Activated naive CD4-positive, alpha-beta T cell treated with anti-CD3 and anti-CD28 coated beads, Interleukin-2, amount 50 U/mL, for 16 hours (primary cell): ENCODE measurements at places on chromosomes 11 and 22.

GRCh38 chr11:34366522-34366921, 8.7 kb upstream of the ABTB2 start:
- DNase-seq = no peak

DNA sequence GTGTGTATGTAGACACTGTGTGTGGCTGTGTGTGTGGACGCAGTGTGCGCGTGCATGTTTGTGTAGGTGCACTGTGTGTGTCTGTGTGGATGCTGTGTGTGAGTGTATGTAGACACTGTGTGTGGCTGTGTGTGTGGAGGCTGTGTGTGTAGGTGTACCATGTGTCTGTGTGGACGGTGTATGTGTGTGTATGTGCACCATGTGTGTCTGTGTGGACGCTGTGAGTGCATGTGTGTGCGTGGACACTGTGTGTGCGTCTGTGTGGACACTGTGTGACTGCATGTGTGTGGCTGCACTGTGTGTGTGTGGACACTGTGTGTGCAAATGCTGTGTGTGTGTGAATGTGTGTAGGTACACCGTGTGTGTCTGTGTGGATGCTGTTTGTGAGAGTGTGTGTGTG, 10.3 kb downstream of the TRPM5 start:
- no peak for DNase-seq

DNA sequence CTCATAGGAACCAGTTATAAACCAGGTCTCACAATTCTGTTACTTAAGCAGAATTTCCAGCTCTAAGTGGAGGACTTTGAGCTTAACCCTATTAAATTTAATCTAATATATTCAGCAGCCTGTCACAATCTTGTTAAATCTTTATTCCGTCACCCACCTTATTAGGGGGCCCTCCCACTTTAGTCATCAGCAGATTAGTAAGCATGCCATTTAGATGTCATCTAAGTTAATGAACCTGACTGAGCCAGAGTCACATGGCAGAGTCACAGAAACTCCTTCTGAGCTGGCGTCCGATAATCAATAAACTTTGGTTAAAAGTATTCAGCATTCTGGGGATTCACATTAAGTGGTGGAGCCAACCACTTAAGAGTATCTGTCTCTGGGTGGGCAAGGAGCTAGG, 35.1 kb downstream of the TTC12 start:
- no peak for DNase-seq

GRCh38 chr11:92775003-92775676, 194.3 kb upstream of the MTNR1B start:
- no peak for DNase-seq

GRCh38 chr11:119573858-119574257, 150.9 kb upstream of the THY1 start:
- DNase-seq = no peak

- DNase-seq = no peak
Measured at GRCh38 chr22:48700566-48701295, 1126.9 kb downstream of the BRD1 start.

- peak; percentile 60 for DNase-seq
Measured at GRCh38 chr11:1546536-1547466, 25.3 kb downstream of the DUSP8 start.

GRCh38 chr22:46008836-46009596, 32.1 kb upstream of the WNT7B start:
- DNase-seq = no peak

GRCh38 chr11:47179655-47179991, 2.9 kb upstream of the ARFGAP2 start:
- peak; percentile 56 for DNase-seq

DNA sequence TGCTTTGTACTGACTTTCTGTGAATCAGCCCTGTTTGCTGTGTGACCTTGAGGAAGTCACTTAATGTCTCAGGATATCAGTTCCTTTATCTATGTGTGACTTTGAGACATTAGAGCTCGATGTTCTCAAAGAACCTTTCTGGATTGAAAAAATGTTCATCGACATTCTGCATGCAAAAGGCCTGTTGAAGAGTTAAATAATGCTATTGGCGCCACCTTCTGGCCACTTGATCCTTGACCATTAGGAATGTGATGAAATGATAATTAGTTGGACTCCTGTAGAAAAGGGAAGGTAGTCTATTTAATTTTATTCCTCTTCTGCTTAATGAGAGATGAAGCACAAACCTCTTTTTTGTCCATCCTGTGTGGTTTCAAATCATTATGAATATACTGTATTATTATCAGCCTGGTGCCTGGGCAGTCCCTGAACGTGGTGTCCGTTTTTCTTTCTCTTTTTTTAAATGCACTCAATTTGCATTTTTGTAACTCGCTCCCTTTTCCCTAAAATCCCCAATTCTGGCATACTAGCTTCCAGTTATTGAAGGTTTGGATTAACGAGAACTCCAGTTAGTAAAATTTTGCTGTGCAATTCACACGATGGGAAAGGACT, 20.7 kb downstream of the ELF5 start:
- DNase-seq = peak; percentile 32

DNA sequence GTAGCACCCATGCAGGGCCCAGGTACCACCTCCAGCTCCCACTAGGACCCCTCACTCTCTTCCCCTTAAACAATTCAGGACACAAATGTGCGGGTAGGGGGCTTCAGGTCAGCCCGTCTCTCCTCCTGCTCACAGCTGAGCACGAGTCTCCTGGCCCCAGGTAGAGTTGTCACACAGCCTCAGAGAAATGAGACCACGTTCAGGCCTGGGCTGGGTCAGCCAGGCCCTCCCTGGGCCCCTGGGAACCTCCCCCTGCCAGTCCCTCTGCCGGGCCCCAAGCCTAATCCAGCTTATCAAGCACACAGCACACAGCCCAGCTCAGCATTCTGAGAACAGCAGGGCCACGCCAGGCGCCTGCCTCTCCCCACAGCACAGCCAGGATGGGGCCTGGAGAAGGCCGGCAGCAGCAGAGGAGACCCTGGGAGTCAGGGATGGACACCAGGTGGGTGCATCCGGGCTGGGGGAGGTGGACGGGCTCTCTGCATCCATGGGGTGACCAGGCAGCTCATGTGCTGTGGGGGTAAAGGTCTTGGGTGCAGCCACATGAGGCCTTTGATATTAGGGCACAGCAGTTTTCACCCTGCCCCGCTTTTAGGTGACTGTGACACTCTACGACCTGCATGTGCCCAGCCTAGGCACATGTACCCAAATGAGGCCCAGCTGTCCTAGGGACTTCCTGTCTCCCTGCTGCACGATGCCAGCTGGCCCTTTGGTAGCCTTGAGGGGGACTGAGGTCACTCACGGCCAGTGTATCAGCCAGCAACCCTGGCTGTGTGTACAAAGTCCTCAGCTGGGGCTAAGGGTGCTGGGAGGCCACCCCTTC, 87.0 kb downstream of the MORC2 start:
- no peak for DNase-seq

DNA sequence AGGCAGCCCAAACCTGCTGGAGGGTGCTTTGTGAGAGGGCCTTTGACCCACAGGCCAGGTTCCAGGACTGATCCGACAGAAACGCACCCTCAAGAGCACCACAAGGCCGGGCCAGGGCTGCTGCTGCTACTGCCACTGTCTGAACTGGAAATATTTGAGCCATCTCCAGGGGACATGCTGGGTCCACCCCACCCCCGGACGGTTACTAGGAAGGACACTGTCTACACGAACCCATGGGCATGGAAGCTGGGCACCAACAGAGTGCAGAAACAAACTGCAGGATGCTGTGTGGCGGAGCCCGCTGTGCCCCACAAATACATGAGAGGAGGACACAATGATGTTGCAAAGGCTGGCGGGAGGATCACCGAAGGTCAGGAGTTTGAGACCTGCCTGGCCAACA, 283.7 kb downstream of the CTTN start:
- DNase-seq = no peak

GRCh38 chr11:96969251-96969650, 579.4 kb downstream of the JRKL start:
- DNase-seq = no peak

DNA sequence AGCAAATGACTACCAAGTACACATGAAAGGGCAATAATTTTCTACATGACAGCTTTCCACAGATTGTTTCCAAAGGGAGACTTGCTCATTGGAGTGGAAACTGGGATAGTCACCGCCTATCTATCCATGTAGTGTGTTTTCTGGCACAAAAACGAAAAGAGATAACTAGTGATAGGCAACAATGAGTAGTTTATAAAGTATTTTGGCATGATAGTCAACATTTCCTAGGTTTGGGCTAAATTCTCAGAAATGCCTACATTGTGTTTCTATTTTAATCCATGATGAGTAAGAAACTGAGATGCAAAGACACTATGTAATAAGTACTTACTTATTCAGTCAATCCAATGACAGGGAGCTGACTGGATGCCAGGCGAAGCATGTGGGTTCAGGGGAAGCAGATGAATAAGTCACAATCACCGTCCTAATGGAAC, 1129.1 kb downstream of the DLG2 start:
- no peak for DNase-seq

DNA sequence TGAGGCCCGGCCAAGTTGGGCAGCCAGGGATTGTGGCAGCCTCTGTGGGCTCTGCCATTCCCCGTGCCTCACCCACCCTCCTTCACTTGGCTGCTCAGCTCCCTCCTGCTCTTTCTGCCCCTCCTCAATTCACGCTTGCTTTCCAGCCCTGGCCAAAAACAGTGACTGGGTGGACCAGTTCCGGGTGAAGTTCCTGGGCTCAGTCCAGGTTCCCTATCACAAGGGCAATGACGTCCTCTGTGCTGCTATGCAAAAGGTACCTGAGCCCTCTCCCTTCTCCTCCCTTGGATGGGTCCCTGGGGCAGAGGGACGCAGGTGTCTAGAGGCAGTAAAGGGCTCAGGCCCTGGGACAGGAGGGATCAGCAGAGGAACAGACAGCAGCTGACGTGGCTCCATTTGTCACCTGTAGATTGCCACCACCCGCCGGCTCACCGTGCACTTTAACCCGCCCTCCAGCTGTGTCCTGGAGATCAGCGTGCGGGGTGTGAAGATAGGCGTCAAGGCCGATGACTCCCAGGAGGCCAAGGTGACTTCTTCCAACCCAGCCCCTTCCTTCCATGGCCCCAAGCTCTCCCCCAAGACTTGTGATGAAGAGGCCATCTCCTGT, 2.7 kb downstream of the FREY1 start:
- DNase-seq = no peak

GRCh38 chr11:19237813-19238212, 2.9 kb downstream of the E2F8 start:
- DNase-seq = no peak

- no peak for DNase-seq
Measured at GRCh38 chr11:44645827-44646226, 80.4 kb downstream of the CD82 start.

DNA sequence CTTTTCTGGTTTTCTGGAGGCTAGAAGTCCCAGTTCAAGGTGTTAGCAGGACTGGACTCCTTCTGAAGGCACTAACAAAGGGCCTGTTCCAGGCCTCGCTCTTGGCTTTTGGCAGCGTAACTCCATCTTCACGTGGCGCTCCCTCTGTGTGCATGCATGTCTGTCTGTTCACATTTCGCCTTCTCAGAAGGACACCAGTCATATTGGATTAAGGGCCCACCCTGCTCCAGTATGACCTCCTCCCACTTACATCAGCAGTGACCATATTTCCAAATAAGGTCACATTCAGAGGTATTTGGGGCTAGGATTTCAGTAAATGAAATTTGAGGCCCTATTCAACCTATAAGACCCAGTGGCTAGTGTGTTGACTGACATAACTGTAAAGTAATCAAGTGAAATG, 20.0 kb downstream of the APLP2 start:
- no peak for DNase-seq

DNA sequence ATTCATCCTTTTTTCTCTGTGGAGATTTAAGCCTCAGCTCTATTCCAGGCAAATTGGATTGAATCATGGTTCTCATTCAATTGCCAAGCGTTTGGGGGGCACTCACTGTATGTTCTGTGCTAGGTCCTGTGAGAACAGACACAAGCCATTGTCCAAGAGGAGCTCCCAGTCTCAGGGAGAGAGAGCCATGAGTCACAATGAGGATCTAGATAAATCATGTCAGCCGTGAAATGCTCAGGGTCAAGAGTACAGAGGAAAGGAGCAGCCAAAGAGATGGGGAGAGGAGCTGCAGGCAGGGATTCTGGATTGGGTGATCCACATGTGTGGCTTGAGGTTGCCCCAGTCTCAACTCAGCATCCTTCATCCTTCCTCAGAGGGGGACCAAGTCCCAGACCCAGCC, 93.6 kb downstream of the FEZ1 start:
- no peak for DNase-seq

- DNase-seq = no peak
Measured at GRCh38 chr11:119028346-119029068, 2.2 kb downstream of the SLC37A4 start.

DNA sequence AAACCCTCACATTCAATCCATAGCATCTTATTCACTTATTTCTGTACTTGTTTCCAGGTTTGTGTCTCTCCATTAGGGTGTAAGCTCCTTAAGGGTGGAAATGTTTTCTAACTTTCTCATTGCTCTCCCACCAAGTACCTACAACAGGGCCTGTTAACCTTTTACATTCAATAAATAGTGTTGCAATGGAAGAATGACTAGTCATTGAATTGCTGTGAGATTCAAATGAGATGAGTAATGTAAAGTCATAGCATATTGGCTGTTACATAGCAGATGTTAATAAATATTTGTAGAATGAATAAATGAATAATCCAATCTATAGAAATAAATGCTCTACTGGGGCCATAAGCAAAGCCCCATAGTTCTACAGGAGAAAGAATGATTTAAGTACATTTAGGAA, 75.4 kb upstream of the DDI1 start:
- DNase-seq = no peak

GRCh38 chr11:16763746-16764145, 25.3 kb downstream of the C11orf58 start:
- no peak for DNase-seq

DNA sequence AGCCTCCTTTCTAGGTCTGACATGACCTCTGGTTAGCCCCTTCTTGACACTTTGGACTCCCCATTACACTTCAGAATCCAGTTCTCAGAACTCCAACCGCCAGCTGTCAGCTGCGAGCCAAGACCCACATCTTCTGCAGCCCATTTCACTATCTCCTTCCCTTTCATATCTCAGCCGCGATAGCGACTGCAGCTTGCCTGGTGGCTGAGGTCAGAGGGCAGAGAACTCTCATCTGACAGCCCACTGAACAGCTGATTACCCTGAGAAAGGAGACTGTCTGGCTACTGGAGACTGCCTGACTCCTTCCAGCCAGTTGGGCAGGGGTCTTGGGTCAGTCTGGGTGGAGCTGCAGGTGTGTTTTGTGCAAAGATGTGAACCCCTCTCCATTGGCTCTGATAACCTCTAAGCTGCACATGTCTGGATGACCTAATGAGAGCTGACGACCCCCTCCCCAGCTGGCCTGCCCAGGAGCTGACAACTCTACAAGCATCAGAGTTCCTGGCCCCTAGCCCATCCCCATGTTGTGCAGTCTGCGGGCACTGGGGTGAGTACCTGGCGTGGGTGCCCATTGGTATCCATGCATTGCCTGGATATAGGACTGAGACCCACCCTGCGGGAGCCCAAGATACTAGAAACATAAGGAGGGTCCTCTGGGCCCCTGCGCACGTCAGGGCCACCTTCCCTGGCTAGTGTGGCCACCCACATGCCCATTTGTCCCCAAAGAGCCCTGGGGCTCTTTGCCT, 1.1 kb downstream of the CHRM1 start:
- DNase-seq = no peak

GRCh38 chr11:120188811-120189455, 21.9 kb upstream of the OAF start:
- no peak for DNase-seq
